ENCODE measurements at places on chromosomes 2 and 18.

DNA sequence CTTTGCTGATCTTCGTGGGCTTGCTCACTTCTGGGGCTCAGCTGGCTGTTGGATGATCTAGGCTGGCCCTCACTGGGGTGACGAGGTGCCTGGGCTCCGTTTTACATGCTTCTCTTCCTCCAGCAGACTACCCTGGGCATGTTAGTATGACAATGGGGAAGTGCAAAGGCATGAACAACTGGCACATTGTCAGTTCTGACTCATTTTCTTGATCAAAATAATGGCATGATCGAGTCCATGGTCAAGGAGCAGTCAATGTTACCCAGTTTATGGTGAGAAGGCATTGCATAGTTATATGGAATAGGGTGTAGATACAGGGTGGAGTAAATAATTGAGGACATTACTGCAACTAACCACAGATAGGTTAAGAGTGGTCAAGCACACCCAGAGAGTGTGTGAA, 10.0 kb upstream of the UPP2 start:
- DNase-seq: no peak

GRCh38 chr2:114537777-114538176, 95.3 kb downstream of the DPP10 start:
- no peak for DNase-seq

DNA sequence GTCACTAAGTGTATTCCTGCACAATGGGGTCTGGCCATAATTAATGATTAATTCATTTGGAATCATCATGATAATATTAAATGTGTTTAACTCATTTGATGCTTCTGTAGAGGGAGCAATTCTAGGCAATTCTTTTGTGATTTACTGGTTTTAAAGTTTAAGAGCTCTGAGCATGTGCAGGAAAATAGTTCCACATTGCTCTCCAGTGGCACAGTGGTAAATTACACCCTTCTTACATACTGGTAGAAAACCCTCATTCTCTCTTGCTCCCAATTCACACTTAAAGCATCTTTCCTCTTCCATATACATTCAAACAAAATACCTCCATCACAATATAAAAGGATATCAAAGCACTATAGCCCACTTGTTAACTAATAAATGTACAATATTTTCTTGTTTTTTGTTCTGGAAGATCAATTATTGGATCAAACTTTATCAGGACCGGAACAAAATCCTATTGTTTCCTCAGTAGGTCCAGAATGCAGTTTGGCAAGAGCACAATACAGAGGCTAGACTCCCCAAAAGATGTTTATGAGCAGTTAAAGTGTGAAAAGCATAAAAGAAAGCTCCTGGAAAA, 844.3 kb downstream of the MBD2 start:
- DNase-seq: no peak

GRCh38 chr2:67572721-67573435, 175.7 kb downstream of the ETAA1 start:
- DNase-seq: no peak

- no peak for DNase-seq
Measured at GRCh38 chr18:23316988-23317387, 136.1 kb upstream of the RIOK3 start.

DNA sequence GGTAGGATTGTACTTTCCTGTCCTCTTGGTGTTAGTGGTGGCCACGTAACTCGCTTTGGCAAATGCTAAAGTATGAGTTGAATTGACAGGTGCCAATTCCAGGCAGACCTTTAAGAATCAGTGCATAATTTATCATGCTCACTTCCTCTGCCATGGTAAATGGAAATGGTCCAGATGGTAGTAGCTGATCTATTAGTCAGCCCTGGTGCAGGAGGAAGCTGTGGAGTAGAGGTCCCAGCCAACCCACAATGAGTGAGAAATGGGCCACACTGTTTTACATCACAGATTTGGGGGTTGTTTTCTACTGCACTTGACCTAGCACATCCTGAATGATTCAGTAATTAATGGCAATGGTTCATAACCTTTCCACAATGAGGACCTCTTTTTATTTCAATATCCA, 104.4 kb downstream of the RGPD3 start:
- DNase-seq: no peak

GRCh38 chr2:146246002-146246735, 1598.7 kb upstream of the ACVR2A start:
- no peak for DNase-seq

- no peak for DNase-seq
Measured at GRCh38 chr2:183898641-183899040, 699.7 kb upstream of the ZNF804A start.

DNA sequence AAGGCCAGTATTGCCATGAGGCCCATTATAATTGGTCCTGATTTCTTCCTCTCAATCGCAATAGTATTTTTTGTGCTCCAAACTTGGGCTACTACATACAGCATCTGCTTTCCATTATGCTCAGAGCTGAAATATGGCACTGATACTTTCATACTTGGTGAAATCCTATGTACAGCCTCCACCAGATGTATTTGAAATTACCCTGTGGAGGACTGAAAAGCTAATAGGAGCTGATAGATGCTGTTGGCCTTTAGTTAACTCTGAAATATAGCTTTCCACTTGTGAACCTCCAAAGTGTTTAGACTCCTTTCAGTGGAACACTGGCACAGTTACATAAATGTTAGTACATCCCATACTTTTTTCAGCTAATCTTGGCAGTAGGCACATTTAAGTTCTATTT, 205.7 kb downstream of the NEDD4L start:
- no peak for DNase-seq

DNA sequence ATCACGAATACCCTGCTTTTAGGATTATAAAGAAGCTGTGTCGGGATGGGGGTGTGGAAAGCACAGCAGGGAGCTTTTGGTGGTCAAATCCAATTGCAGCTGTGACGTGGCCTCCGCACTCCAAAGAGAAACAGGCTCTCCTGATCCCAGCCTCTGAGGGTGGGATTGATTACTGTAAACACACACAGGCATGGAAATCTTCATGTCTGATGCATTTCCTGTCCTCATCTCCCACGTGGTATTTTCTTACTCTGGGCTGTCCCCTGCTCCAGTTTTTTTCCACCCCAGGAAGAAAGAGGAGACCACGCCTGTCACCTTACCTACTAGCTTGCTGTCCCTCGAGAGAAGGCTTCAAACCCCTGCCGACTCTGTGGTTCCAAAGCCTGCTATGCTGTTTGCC, 22.7 kb downstream of the RNF152 start:
- DNase-seq: no peak

DNA sequence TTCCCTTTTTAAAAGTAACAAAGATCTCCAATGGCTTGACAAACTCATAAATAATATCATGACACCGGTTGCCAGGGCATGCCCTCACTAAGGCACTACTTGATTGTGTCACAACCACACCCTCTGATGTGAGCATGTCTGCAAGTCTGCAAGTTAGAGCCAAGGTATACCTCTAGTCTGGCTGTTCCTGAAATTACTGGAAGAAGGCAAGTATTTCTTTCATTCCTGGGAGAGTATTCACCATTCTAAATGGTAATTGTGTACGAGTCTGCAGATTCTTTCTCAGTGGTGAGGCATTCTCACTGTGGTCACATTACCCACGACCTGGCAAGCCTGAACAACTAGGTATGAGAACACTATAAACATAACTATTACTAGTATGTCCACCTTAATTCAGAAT, 25.7 kb upstream of the RNU4ATAC start:
- DNase-seq: no peak

DNA sequence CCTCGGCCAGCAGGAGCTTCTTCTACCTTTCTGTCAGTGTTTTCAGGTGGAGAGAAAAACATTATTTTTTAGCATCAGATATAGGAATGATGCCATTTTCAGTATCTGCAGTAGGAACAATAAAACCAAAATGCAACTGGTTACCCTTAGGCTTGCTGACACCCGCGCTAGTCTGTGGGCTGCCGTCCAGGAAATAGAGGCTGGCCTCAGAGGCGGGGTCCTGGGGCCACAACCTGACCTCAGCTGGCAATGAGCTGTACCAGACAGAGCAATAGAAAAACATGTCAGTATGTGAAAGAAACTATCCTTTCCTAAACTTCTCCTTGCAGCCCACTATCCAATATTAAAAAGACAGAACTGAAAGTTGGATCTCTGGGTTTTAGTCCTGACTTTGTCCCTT, 4.6 kb upstream of the ST6GAL2 start:
- DNase-seq: no peak

Data from stimulated activated CD4-positive, alpha-beta T cell treated with anti-CD3 and anti-CD28 coated beads, Interleukin-2, amount 100 ng/mL, for 48 hours (primary cell).